ENCODE measurements at places on chromosomes 11 and 22. TPM values are rescaled to one million over a fixed set of nuclear protein-coding genes. Genes with fewer than 3 reads are reported as not detected.

DNA sequence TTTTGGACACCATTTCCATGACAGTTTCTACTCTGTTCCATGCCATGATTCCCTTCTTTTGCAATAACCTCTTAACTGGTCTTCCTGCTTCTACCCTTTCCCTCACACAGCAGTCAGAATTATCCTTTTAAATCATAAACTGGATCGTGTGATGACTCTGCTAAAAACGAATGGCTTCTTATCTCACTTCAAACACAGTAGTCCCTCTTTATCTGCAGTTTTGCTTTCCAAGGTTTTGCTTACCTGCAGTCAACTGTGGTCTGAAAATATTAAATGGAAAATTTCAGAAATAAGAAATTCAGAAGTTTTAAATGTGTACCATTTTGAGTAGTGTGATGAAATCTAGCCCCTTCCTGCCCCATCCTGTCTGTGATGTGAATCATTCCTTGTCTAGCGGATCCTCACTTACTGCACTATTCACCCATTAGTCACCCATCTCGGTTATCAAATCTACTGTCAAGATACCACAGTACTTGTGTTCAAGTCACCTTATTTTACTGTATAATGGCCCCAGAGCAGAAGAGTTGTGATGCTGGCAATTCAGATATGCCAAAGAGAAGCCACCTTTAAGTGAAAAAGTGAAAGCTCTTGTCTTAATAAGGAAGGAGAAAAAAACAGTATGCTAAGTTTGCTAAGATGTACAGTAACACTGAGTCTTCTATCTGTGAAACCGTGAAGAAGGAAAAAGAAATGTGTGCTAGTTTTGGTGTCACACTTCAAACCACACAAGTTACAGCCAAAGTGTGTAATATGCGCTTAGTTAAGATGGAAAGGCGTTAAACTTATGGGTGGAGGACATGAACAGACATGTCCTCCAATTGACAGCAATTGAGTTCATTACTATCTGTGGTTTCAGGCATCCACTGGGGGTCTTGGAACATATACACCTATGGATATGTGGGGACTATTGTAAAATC is 283.0 kb downstream of the DDX10 start:
- no peak for DNase-seq

DNA sequence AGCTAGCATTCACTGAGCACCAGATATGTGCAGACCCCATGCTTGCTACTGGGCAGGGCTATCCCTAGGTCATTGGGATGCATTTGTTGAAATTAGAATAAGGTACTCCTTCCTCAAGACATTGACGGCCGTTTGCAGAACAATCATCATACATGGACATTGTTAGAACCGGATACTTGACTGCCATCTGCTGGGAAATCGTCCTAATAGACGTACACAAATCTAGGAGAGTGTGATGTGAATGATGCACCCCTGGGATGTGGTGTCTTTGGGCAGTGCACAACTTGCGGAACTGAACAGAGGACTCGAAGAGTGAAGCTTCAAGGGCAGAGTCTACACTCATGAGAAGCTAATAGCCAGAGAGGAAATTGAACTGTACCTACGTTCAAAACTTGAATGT is 35.9 kb downstream of the MYO18B start:
- peak; percentile 54 for DNase-seq

- no peak for DNase-seq
Measured at GRCh38 chr11:132114185-132114584, 743.8 kb downstream of the NTM start.

Gene XRRA1
- total RNA-seq = 10.7 TPM

Gene CCDC188
- total RNA-seq = 0.12 TPM
